ENCODE measurements at places on chromosomes 2 and 18.
A peak's percentile ranks its signal among the peaks of the same experiment; 100 is the strongest.

- DNase-seq = no peak
Observed at GRCh38 chr2:96117701-96118588, 1.6 kb upstream of the ADRA2B start.

DNA sequence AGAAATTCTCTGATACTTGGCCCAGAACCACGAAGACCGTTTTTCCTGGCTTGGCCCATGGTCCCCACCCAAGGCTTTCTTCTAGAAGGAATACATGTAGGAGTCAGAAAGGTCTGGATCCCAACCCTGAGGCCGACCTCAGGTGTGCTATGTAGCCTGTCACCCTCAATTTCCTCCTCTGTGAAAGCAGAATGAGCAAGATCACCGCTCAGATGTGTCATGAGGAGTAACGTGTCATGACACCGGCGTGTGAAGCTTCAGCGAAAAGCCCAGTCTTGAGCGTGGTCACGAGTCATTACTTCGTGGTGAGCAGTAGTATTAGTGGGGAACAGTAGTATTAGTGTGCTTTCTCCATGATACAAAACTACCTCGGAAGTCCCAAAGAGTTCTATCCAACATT, 103.4 kb downstream of the ALPK2 start:
- DNase-seq = peak; percentile 83

- DNase-seq = peak; percentile 15
Observed at GRCh38 chr2:231260442-231261208, 62.2 kb downstream of the ARMC9 start.

DNA sequence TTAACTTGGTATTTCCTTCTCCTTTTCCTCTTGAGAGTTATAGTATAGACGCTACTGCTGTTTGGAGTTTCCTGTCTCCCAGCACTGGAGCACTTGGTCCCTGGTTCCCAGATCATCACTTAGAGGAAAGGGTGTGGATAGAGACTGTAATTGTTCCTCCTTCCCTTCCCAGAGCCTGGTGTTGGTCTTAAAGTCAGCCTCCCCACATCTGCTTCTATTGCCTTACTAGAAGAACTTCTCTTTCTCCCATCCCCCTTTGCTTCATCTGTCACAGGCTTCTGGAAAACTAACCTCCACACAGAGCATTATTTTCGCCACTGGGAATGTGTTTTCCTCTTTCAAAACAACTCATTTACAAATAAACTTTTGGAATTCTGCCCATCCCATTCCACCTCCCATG, 131.0 kb downstream of the CCDC85A start:
- no peak for DNase-seq

DNA sequence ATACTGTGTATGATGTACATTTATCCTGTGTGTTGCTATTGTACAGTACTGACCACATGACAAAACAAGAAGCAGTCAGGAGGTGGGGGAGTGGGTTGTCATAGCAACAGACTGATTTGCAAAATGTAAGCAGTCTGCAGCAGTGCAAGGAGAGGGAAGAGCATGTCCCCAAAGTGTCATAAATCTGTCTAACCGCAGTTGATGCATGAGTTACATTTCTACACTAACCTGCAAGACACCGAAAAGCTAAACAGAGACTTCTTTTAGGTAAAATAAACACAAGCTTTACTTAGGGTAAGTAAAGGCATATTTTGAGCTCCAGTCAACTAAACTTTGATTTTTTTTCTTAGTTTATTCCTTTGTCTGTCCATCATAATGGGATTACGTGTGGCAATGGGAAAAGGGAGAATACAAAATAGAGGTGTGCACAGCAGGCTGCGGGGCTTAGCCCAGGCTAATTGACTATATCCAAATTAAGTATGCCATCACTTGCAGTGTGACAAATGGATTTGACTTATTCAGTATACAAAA, 134.5 kb downstream of the MEIS1 start:
- peak; percentile 53 for DNase-seq
